CD4-positive, alpha-beta T cell treated with Interleukin-17A for 4 hours (primary cell): ENCODE measurements at places on chromosomes 1 and 21.

GRCh38 chr1:52164604-52165003 is 22.7 kb downstream of the ZFYVE9 start:
- DNase-seq = no peak

DNA sequence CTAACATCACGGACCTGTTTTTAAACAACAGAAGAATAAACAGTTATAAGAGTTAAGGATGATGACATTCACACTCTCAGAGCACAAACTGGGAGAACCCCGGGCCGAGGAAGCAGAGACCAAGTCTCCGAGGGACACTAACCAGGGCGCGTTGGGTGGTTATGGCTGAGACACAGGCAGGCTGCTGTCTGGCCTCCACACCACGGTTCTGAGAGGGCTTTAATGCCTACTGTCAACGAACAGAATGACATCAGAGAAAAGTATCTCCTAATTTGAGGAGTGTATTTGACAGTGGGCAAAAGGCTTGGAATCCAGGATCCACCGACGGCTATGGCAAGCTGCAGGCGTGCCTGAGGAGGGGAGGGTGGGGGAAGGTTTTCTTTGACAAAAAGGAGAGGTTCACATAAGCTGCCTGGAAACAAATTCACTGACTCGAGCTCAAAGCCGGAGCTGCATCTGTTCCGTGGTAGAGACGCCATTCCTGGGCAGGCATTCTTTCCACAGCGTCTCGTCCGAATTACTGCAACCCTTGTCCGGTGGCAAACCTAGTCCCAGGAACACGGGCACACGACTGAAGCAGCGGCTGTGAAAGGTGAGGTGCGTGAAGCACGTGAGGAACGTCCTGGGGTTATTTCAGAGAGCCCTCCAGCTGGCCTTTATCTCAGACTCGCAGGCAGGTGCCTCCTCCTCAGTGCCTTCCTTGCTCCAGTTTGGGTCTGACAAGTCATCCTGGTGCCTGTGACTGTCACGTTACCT is 9.4 kb downstream of the POFUT2 start:
- no peak for DNase-seq

GRCh38 chr1:55735106-55735505 is 519.9 kb upstream of the USP24 start:
- no peak for DNase-seq

DNA sequence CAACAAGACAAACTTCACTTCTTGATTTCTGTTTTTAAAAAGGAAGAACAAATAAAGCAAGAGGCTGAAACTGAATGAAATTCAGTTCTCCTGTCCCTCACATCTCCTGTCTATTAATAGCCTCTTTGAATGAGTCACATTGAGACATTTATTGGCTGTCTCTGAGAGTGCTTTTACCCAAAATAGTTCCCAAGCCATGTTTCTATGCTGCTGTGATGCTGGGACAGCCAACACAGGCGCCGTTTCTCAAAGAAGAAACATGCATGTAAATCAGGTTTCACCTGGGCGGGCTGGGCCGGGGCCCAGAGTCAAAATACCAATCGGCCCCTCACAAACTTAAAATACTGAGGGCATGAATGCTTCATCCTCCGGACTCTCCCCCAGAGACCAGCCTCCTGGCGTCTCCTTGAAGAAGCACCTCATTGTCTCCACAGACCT is 105.2 kb downstream of the EDEM3 start:
- no peak for DNase-seq

GRCh38 chr1:66443793-66444192 is 90.2 kb upstream of the SGIP1 start:
- no peak for DNase-seq

DNA sequence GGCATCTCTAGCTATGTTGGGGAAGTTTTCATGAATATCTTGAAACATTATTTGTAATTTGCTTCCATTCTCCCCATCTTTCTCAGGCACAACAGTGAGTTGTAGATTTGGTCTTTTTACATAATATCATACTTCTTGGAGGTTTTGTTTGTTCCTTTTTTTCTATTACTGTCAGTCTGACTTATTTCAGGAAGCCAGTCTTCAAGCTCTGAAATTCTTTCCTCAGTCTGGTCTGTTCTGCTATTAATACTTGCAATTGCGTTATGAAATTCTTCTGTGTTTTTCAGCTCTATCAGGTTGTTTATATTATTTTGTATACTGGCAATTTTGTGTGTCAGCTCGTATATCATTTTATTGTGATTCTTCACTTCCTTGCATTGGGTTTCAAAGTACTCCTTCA is 424.6 kb upstream of the PTBP2 start:
- no peak for DNase-seq

DNA sequence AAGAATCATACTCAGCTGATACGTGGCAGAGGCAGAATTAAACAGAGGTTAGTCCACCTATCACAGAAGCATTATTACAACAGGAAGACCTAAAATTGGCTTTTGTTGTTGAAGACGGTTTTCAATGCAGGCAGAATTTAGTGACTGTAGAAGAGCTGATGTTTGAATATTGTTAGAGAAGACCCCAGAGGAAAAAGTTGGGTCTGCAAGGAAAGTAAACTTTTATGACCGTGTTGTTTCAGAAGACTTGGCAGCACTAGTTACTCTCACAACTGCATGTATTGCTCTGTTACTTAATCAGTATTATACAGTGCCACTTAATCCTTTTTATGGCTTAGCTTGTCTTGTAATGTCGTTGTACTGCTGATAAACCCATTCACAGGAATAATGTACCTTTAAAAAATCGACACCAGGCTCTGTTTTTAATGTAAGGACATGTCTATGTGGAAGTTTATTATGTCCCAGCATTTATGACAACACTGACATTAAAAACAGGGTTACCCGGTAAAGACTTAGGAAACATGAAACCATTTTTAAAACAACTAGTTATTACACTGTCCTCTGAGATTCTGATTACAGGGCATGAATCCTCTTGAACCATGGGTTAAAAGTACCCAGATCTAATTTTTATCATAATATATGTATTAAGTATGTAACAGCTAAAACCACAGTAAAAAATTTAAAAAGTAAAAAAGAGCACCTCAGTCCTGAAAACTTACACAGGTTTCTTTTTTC is 235.4 kb downstream of the TTLL7 start:
- no peak for DNase-seq

GRCh38 chr1:230979389-230979716 is 459 bp downstream of the ARV1 start:
- DNase-seq = no peak

- DNase-seq = no peak
These were observed 354.6 kb downstream of the MATN1 start for GRCh38 chr1:30368651-30369240.

DNA sequence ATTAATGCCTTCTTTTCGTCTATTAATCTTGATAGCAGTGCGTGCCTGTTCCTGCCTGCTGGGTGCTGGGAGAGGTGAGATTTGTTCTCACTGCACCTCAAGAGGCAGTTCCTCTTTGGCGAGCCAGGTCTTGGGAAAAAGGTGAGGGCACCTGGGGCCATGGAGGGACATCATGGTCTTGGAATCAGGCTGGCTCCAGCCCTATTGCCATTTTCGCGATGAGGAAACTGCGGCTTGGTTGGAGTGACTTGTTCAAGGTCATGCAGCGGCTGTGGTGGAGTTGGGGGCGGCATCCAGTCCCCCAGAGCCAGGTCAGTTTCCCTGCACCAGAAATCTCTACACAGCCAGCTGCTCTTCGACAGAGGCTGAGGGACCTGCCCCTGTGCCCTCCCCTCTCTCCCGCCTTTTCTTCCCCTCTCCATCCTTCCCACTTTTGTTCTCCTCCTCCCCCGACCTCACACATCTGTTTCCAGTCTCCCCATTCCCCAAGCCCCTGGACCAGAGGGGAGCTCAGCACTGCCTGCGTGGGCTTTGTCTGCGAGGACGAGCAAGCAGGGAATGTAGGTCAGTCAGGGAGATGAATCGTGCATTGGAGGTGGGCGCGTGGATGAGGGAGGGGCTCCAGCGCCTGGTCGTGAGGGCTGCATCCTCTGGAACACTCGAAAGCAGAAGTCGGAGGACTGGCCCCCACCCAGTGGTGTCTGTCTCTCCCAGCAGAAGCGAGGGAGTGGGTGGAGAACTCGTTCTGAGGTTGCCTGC is 135.1 kb downstream of the ACTL8 start:
- DNase-seq = no peak

GRCh38 chr21:15009837-15010363 is 54.9 kb downstream of the NRIP1 start:
- no peak for DNase-seq

DNA sequence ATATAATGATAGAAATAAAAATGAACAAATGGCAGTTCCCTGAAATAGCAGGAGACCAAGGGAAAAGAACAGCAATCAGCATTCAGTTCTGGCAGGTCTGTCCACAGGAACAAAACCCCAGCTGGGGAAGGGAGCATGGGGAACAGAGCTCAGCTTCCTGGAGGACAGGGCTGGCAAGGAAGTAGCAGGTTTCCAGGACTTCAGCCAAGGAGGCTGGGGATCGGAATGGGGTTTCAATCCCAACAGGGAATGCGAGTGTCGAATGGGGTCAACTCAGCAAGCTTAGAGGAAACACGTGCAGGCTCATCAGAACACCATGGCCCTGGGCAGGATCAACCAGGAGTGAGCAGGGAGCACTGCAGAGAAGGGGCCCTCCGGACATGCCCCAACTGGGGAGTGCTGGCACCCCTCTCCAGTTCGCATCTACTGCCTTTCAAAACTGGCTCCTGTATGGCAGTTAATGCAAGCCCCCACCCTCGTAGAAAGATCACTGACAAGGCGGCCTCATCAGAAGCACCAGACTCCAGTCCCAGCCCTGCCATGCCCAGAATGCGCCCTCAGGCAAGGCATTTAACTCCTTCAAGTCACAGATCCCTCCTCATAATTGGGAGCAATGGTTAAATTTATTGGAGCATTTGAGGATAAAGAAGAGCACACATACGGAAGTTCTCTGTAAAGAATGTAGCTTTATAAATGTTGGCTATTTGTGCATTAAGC is 72.4 kb downstream of the SEC16B start:
- DNase-seq = no peak

DNA sequence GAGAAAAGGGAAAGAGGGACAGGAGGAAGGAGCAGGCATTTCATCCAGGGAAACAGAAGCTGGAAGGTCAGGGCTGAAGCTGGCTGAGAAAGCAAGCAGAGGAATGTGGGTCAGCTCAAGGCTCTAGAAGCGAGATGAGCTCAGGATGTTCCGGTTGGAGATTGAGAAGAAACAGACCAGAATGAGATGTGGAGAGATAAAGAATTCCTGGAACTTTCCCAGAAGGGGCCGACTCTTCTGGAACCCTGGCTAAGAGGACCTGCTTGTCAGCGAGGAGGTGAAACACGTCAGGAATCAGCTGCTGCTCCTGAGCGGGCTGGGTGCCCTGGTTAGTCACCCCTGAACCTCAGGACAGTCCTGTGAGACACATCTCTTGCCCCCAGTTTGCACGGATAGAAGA is 75.9 kb downstream of the HUNK start:
- no peak for DNase-seq

GRCh38 chr1:146032631-146033219 is 11.2 kb upstream of the HJV start:
- no peak for DNase-seq

DNA sequence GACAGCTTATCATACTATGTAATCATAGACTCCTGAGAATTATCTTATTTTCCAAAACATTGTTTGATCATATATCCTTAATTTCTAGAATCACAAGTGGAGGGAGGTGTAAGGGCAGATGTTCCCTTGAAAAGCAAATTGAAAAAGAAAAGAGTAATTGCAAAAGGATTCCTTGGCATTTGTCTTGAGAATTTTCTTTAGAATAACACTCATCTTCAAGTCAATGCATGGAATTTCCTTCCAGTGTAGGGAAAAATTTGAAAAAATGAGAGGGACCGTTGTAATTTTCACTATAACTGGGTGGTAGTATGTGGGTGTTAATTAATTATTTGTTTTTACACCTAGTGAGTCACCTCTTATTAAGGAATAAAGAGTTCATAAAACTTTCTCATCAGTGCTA is 724.6 kb upstream of the ADAMTS5 start:
- no peak for DNase-seq

DNA sequence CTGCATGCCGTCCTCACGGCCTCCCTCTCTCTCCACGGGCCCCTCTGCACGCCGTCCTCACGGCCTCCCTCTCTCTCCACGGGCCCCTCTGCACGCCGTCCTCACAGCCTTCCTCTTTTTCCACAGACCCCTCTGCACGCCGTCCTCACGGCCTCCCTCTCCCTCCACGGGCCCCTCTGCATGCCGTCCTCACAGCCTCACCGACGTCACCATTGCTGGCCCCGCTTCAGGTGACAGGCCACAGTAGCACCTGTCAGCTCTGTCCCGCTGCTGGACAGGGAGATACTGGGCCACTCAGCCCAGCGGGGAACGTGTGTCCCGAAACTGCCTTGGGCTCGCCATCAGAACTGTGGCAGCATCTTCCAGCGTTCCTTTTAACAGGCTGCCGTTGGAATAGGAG is 82.8 kb upstream of the COL6A1 start:
- no peak for DNase-seq

DNA sequence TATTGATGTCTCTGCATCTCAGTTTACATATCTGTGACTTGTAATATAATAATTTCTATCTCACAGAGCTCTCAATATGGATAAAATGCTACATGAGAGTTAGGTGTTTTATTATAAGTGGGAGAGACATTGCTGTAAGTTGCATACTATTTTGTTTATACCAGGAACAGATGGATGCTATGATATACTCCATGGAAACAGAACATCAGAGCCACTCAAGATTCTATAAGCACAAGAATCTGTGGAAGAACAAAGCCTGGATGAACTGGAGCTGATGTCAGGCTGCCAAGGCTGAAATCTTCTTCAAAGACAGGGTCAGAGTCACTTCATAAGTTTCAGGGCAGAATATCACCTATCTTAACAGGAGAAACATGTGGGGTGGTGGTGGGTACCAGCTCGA is 30.2 kb downstream of the DUSP10 start:
- DNase-seq = no peak

GRCh38 chr1:6168947-6169586 is 11.1 kb downstream of the CHD5 start:
- DNase-seq = no peak

GRCh38 chr1:222278501-222278900 is 269.4 kb downstream of the HHIPL2 start:
- no peak for DNase-seq

- DNase-seq = no peak
These were observed 19.3 kb upstream of the LBR start for GRCh38 chr1:225446981-225447615.

DNA sequence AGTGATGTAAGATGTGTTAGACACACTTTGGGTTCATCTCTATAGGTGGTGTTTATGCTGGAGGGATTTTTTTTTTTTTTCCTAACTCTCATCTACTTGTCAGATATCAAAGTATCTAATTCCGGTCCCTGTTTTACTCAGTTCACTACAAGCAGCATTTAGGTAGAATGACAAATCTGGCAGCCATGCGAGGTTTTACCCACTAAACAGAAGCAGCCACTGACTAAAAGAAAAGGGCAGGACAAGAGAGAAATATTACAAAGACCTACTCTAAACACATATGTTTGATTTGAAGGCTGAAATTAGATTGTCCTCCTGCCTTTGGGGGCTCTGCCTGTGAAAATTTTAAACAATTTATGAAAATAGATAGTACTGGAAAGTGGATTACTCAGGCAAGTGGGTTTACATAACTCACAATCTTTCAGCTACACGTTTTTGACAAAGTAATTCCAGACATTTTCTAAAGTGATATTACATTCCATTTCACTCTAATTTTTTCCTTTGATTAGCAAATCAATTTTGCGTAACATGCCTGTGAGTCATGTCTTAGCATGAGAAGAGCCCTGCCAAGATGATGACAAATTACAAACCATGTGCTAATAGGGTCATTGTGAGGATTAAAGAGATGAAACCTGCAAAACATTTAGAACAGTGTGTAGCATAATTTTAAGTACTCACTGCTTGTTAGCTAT is 172.6 kb downstream of the PLA2G4A start:
- no peak for DNase-seq

GRCh38 chr1:30586671-30587070 is 136.7 kb downstream of the MATN1 start:
- DNase-seq = no peak
